IMR-90 (cell line): ENCODE measurements at places on chromosomes 2 and 18.
A peak's percentile ranks its signal among the peaks of the same experiment; 100 is the strongest.

GRCh38 chr2:144078802-144079724 lies 440.9 kb downstream of the ZEB2 start:
- DNase-seq = no peak

DNA sequence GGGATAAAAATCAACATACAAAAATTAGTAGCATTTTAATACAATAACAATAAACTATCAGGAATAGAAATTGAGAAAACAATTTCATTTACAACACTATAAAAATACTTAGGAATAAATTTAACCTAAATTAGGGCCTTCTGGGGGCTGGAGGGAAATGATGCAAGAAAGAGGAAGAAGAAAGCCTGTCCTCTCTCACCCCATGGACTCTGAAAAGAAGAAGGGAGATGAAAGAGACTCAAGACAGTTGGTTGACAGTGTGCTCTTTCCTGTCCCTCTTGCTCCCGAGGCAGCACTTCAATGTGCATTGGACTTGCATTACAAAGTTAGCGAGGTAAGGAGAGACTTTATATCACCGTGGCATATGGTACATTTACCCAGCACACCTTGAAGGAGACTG lies 88.5 kb downstream of the VAPA start:
- DNase-seq = no peak

- DNase-seq = no peak
Measured at GRCh38 chr2:190867832-190868231, 12.8 kb upstream of the GLS start.

DNA sequence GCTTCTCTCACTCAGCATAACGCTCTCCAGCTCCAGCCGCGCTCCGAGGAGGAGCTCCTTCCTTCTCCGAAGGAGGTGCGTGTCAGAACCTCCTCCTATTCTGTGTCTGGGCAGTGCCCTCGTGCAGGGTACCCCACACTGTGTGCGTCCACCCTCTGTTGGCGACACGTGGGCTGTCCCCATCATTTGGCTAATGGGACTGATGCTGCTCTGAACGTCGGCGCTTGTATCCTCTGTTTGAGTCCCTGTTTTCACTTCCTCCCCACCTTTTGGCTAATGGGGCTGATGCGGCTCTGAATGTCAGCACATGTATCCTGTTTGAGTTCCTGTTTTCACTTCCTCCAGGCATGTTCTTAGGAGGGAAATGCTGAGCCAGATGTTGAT lies 22.2 kb downstream of the KCNG2 start:
- no peak for DNase-seq

GRCh38 chr2:119352357-119352756 lies 14.3 kb downstream of the C2orf76 start:
- no peak for DNase-seq

- peak; percentile 73 for DNase-seq
Measured at GRCh38 chr2:212811036-212811805, 272.6 kb upstream of the ERBB4 start.

DNA sequence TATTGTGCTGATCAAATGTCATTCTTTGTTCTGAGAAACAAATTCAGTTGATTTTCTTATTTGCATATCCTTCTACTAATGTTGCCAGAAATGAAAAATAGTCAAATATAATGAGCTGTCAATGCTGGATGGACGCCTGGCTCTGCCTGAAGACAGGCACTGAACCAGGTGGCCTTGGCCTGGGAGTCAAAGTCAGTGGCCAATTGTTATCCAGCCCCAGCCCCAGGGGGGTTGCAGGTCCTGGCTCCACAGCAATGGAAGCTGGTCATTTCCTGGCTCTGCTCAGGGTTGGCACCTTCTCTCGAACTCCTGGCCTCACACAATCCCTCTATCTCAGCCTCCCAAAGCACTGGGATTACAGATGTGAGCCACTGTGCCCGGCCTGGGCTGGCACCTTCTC lies 176.8 kb upstream of the GLI2 start:
- no peak for DNase-seq
